ENCODE measurements at places on chromosomes 4 and X. TPM values are rescaled to one million over a fixed set of nuclear protein-coding genes. Genes with fewer than 3 reads are reported as not detected.

FGD1 gene
- 6.8 TPM for total RNA-seq

SLIT2 gene
- 0.03 TPM for total RNA-seq

C4orf50 gene
- total RNA-seq = not detected

CNGA1 gene
- total RNA-seq = 0.17 TPM

APLN gene
- total RNA-seq = 0.71 TPM

EFHC2 gene
- total RNA-seq = 0.31 TPM

ODAPH gene
- 0.15 TPM for total RNA-seq

DCK gene
- total RNA-seq = 19.9 TPM

FRG1 gene
- 39.9 TPM for total RNA-seq

KDR gene
- total RNA-seq = not detected

CXXC4 gene
- total RNA-seq = not detected

ANXA3 gene
- total RNA-seq = 59.1 TPM

LDB2 gene
- not detected for total RNA-seq

TCEAL2 gene
- total RNA-seq = not detected

FGF13 gene
- not detected for total RNA-seq

TRIML2 gene
- 89.8 TPM for total RNA-seq

POU3F4 gene
- total RNA-seq = not detected

NUDT10 gene
- total RNA-seq = 0.38 TPM

MFAP3L gene
- total RNA-seq = 6.2 TPM

SPATA18 gene
- total RNA-seq = 4.5 TPM

CHIC2 gene
- 5.7 TPM for total RNA-seq

UCP1 gene
- 0.08 TPM for total RNA-seq

CT45A2 gene
- not detected for total RNA-seq

CXCL11 gene
- 0.23 TPM for total RNA-seq

BGN gene
- not detected for total RNA-seq

CABS1 gene
- not detected for total RNA-seq

PAGE3 gene
- total RNA-seq = not detected

TXLNG gene
- 17.4 TPM for total RNA-seq

UGDH gene
- total RNA-seq = 292 TPM

CT83 gene
- not detected for total RNA-seq

ARHGAP36 gene
- not detected for total RNA-seq

SHROOM4 gene
- total RNA-seq = not detected

PDE5A gene
- total RNA-seq = 0.25 TPM

PITX2 gene
- total RNA-seq = 1.1 TPM

WDFY3 gene
- total RNA-seq = 7.9 TPM

H2BW2 gene
- not detected for total RNA-seq

MAGEB6B gene
- total RNA-seq = not detected

RPS6KA6 gene
- total RNA-seq = 4.3 TPM

P2RY4 gene
- not detected for total RNA-seq

NXF2 gene
- total RNA-seq = not detected

TLR8 gene
- total RNA-seq = not detected

All from A549 treated with CpdA at 1 μM for 4 hours (cell line).